ENCODE measurements at places on chromosomes 1 and 21.
A peak's percentile ranks its signal among the peaks of the same experiment; 100 is the strongest.

GRCh38 chr1:35674111-35674510, 32.8 kb upstream of the PSMB2 start:
- no peak for DNase-seq

GRCh38 chr1:154179946-154180687, 11.8 kb downstream of the TPM3 start:
- no peak for DNase-seq

DNA sequence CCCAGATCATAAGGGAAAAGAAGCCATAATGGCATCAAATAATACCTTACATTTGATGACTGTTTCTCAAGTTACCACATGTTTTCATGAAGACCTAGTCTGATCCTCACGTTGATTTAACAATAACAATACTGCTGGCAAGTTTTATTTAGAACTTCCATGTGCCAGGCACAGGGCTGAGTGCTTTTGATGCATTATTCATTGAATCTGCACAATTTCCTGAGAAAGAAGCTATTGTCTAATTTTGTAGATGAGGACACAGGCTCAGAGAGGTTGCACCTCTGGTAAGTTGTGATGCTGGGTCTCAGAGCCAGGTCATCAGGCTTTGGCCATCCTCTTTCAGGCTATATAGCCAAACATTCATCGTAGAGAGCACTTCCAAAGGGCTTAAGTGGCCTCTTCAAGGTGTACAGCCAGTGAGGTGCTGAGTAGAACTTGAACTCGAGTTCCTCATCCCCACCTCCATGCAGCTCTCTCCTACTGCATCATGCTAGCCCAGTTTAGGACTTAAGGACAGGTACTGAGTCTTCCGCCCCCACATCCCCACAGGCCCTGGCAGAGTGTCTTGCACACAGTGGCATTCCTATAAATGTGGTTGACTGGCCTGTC, 8.3 kb upstream of the PEF1 start:
- no peak for DNase-seq

DNA sequence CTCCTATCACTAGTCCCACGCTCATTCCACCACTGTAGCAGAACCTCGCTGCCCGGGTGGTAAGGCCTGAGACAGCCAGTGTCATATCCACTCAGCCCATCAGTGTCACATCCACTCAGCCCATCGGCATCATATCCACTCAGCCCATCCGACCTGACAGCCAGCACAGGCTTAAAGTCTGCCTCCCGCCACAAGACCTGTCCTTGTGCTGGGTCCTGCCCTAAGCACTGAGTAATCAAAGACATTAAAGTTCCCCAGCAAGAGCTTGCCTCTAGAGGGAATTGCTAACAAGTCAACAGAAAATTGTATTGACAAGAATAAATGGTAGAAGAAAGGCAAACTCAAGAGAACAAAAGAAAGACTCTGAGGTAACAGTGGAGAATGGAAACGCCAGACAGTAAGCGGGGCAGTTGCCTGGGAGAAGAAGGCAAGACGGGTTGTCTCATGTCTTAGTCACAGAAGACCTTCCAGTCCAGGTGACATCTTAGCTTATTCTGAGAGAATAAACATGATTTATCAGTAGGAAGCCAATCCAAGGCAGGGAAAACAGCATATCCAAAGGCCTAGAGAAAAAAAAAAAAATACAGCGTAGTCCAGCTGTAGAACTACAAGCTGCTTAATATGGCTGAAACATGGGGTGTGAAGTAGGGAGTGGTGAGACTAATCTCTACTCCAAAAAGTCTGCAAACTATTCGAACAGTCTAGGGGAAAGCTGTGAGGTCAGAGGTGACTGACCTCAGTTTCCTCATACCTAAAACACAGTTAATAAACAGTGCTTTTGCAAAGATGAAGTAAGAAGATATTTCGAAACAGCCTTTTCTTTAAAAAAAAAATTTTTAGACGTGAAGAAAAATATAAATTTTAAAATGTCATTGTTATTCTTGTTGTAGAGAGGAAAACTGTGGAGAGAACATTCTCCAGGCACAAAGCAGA, 1.1 kb downstream of the ITLN1 start:
- no peak for DNase-seq

- DNase-seq, result no peak
Observed at GRCh38 chr1:203177036-203177405, 1.4 kb upstream of the MYBPH start.

DNA sequence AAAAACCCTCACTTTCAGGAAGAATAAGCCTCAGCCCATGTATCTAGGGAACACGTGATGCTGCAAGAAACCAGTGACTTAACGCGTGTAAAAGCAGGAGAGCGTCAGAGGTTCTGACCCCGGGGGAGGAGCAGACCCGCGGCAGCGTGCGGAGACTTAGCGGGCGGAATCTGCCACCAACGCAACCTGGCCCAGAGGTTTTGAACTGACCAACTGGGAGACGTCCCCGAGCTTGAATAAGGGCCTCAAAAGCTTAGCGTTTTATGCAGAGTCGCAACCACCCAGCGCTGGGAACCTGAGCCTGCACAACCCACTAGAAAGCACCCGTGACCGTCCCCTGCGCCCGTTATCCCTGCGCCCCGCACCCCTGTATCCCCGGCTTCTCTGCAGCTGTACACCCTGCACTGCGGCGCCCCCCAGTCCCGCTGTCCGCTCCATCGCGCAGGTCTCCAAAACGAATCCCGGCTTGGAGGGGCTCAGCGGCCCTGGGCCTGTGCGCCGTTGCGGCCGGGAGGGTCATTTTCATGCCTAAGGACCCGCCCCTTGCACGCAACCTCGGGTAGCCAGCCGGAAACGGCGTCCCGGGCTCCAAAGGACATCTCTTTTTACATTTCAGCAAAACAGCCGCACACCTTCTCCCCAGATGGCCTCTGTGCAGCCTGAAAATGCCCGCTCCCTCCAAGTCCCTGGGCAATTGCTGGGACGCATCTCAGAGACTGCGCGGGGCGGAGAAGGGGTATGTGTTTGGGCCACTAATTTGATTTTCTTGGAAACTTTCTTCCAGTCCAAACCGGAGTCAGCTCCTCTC, 29.4 kb upstream of the TRIM17 start:
- no peak for DNase-seq

- DNase-seq, result no peak
Observed at GRCh38 chr1:40044110-40044509, 3.6 kb downstream of the CAP1 start.

DNA sequence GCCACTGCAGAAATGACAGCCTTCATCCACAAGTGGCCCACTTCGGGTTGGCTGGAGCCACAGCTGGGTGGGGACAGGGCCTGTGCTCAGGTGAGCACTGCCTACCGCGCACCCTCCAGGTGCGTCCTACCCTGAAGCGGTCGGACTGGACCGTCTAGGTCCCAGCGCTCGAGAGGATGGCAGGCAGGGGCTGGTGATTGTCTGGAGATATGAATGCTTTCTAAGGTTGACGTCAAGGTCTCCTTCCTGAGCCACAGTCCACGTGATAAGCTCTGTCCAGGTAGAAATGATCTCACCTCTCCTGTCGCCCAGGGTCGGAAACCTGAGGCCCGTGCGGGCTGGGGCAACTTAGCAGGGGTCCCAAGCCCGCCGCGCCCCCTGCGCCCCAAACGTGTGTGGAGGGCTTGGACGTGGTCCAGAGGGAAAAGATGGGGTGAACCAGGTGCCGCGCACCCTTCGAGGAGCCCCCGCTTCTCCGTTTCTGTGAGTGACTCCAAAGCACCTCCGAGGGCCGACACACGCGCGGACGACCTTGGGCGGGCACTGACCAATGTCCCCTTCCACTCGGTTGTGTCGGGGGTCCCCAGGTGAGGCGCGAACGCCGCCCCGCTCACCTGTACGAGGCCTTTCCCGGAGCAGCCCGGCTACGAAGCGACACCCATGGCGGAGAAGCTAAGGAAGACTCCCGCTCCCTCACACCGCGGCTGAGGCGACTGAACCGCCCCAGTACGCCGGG, 853 bp upstream of the DOP1B start:
- DNase-seq, result peak; percentile 69

- no peak for DNase-seq
Observed at GRCh38 chr21:38081708-38082107, 165.5 kb upstream of the KCNJ6 start.

GRCh38 chr1:202266061-202266765, 72.6 kb downstream of the LGR6 start:
- DNase-seq, result peak; percentile 26

DNA sequence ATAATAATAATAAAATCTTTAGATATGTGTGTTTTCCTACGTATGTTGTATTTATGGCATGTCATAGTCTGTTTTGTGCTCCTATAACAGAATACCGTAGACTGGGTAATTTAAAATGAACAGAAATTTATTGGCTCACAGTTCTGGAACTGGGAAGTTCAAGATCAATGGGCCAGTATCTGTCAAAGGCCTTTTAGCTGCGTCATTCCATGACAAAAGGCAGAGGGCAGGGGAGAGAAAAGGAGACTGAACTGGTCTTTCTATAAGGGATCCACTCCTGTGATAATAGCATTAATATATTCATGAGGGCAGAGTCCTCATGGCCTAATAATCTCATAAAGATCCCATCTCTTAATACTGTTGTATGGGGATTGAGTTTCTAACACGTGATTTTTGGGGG, 7.1 kb upstream of the SFT2D2 start:
- no peak for DNase-seq

DNA sequence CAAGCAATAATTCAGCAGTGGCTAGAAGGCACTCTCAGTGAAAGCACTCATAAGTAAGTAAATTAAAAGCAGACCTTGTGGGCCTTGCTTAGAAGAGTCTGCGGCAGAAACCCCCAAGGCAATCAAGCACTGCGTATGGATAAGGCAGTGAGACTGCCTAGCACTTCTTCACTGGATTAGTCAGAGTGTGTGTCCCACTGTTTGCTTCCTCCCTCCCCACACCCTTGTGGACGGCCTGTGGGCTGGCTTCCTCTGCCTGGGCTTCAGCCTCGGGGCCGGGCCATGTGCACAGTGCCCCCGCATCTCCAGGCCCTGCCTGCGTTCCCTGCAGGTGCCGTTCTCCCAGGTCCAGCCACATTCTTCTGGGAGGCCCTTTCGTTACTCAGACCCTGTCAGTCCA, 23.8 kb downstream of the AGT start:
- no peak for DNase-seq

DNA sequence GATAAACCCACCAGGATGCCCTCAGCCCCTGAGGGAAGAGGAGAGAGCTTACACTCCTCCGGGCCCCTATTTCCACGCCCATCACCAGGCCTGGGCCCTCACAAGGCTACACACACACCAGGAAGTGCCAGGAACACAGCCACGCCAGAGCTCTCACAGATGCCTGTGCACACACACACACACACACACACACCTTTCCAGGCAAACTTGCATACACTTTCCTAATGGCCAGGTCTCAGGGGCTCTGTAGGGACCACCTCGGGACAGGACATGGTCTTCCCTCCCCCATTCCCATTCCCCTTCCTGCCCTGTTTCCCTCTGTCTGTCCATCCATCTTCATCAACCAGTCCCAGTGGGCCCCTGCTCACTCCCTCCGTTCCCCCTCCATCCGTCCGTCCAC, 9.7 kb upstream of the EPHA2 start:
- DNase-seq, result no peak

GRCh38 chr1:203215573-203215972, 13.9 kb downstream of the CHIT1 start:
- peak; percentile 49 for DNase-seq

DNA sequence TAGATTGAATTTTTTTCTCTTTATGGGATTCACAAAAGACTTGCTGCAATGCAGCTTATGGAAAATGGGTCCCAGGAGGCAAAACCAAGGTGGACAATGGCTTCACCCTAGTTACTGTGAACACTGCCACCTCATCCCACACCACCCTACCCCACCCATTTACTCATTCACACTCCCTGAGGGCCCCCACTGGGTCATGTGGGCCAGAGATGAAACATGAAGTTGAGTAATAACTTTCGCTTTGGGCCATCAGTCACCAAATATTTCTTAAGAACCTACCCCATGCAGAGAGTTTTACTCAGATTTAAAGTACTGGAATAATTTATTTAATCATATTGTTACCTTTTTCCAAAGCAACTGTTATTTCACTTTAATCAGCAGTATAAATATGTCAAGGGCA, 191.8 kb downstream of the TPR start:
- no peak for DNase-seq

DNA sequence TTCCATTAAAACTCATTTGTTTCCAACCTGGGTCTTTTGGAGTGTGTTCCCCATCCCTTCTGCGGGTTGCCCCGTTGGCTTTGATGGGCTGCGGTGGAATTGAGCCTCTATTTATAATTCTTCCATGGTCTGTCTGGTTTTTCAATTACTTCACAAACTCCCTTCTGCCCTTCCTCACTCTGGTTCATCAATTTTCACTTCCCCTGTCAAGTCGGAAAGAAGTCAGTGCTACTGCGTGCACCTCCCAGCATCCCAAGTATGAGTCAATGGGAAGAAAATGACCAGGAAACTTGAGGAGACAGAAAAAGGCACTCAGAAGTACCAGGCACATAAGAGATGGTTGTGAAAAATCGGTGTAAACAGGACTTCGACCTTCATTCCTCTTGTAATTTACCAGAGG, 126.2 kb downstream of the KAZN start:
- DNase-seq, result no peak

- DNase-seq, result no peak
Observed at GRCh38 chr1:220873868-220874655, 5.2 kb upstream of the HLX start.

All from sigmoid colon (tissue), 7 donors.